Chondrocyte (in vitro differentiated cells): ENCODE measurements at places on chromosomes 2 and 18. TPM values are rescaled to one million over a fixed set of nuclear protein-coding genes. Genes with fewer than 3 reads are reported as not detected.

DNA sequence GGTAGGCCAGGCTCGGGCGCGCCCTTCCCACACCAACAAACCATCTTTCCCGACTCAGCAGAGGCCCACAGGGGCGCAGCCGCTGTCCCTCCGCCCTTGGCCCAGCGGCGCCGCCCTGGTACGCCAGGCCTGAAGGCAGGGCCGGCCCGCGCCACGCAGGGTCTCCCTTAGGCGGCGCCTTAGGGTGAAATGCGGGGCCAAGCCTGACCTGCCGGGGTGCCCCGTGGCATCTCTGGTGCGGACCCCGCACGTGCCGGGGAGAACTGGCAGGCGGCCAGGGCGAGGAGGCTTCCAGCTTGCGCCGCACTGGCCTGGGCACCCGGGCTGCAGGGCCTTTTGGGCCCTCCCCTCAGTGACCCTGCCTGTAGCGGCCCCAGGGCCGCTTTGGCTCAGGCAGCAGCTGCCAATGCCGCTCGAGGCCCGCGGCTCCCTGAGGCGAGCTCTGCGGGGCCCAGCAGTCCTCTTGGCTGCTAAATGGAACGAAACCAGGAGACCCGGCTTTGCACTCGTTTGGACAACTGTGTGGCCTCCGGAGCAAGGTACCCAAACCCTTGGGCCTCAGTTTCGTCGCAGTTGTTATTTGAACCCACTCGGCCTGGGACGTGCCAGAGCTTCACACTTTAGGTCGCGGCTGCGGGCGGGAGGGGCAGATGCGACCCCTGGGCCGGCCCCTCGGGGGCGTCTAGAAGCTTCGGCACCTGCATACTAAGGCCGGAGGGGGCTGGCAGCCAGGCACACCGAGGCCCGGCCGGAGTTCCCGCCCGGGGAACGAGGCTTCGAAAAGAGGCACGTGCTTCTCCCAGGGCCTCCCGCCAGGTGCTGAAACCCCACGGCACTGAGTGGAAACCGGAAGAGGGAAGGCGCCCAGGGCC lies 8.5 kb downstream of the OTX1 start:
- DNase-seq, result no peak

PLB1 gene
- 4.4 to 8.2 TPM (median 5.8 TPM) in 3 replicates for total RNA-seq

LIMS4 gene
- 2.2 to 4.2 TPM (median 3.3 TPM) in 3 replicates for total RNA-seq

DNA sequence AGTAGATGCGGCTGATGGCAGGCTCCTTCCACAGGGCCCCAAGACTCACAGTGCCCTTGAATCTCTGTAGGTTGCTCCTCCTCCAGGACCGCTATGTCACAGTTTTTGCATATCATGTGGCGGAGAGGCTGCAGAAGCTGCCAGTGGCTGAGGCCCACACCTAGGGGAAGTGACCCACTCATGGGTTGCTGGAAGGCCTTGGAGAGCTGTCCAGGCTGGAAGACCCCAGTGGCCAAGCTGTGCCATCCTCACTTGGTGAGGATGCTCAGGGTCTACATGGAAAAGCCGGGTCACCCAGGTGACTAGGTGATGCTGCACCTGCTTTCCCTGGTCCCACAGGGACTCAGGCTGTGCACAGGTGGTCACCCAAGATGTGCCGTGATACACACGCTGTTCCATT lies 90.6 kb downstream of the SEPTIN10 start:
- no peak for DNase-seq

ARHGAP25 gene
- total RNA-seq, result 0.31 to 0.50 TPM in 2 of 3 replicates, not detected in the other

- no peak for DNase-seq
Observed at GRCh38 chr2:27263287-27264252, 723 bp upstream of the SLC30A3 start.

MC4R gene
- total RNA-seq, result not detected in 3 replicates

GRCh38 chr18:50559752-50560680 lies at the start of gene MAPK4:
Gene MAPK4, plus strand, starts transcription at chr18:50560087. Its CDS starts 103,872 bp downstream, at chr18:50663959.
- DNase-seq, result peak; percentile 86

DNA sequence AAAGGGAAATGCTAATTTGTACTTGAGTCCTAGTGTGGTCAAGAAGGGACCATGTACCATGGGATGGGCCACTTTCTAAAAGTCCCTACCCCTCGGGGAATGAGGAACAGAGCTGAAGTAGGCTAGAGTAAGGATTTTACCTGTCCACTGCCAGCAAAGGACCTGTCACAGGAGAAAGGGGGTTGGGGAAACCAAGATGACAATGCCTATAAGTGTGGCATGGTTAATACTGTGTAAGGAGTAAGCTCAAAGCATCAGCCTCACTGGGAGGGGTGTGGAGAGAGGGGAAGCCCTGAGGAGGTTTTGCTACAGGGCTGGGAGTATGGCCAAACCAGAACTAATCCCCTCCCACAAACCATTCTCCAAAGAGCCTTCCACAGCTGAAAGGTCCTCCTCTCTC lies 15.8 kb downstream of the GKN2 start:
- no peak for DNase-seq

GRCh38 chr2:150471813-150472510 lies 15.5 kb downstream of the RND3 start:
- no peak for DNase-seq

SCYGR6 gene
- total RNA-seq, result not detected in 3 replicates
